ENCODE measurements at places on chromosomes 6 and 20.

DNA sequence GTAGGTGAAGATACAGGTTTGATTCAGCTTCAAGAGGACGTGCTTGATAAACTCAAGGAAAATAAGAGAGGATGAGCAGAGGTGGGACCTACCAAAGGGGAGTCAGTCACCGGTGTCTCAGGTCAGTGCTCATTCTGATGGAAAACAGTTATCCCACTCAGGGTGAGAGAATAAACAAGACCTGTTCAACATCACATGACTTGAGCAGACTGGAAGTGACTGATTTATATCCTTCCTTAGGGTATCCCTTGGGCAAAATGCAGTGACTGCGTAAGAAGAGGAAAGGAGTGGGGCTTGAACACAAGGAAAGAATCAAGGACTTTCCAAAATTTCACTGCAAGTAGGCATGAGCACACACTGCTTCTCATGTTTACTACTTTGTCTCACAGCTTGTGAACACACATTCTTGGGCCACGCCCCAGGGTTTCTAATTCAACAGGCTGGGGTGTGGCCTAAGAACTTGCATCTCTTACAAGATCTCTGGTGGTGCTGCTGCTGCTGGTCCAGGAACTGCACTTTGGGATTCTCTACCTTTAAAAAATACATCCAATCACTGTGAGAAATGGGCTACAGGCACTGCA lies 11.6 kb downstream of the CST3 start:
- no peak for DNase-seq

DNA sequence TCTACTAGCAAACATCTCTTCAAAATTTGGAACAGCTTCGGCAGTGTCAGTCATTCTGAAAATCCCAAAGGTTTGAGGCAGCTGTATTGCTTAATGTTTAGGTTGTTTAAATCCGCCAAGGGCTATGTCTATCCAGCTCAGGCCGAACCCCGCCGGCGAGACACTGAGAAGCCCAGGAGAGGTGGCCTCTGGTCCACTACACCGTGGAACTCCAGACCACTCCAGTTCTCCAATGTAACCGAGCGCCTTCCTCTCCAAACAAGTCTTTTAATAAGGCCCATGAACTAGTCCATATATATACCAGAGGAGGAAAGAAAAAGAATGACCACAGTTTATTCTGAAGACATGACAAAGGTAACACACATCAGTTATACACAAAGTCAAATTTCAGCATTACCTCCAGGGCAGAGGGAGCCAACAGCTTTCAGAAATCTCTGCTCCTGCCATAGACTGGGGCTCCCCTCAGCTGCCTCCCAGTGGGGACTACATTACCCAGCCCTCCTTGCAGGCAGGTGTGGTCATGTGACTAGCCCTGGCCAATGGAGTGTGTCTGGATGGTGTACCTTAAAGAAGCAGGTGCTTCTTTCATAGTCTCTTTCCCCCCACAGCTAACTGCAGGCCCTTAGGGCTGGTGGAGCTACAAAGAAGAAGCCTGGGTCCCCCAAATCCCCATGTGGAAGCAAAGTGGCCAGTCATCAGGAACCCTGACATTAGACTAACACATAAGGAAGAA lies at the start of gene RAMACL:
Gene RAMACL, minus strand, starts transcription at position 255 of the 733 bp plus-strand sequence. Its CDS starts 201 bp downstream, at position 54.
- DNase-seq: no peak

- no peak for DNase-seq
Measured at GRCh38 chr20:48178633-48179032, 393.4 kb upstream of the SULF2 start.

- DNase-seq: no peak
Measured at GRCh38 chr6:73157870-73158269, 67.4 kb downstream of the KHDC1L start.

DNA sequence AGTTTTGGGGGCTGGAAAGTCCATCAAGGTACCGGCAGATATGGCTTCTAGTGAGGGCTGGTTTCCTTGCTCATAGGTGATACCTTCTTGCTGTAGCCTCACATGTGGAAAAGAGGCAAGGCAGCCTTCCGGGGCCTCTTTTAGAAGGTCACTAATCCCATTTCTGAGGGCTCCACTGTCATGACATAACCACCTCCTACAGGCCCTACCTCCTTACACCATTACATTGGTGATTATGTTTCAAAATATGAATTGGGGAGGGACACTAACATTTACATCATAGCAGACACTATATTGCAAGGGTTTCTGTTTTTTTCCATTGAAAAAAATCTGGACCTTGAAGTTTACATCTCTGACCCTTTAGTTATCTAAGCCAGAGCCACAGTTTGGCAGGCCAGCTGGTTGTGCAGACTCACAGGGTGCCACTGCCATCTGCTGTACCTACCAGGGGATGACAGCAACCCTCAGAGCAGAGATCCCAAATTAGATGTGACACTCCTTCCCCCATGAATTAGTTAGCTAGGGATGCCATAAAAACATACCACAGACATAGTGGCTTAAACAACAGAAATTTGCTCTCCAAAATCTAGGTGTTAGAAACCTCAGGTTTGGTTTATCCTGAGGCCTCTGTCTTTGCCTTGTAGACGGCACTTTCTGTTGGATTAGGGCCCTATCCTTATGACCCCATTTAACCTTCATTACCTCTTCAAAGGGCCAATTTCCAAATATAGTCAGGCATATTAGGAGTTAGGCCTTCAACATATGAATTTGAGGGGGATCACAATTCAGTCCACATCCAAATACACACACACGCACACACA lies 166.4 kb upstream of the RNF217 start:
- DNase-seq: no peak

DNA sequence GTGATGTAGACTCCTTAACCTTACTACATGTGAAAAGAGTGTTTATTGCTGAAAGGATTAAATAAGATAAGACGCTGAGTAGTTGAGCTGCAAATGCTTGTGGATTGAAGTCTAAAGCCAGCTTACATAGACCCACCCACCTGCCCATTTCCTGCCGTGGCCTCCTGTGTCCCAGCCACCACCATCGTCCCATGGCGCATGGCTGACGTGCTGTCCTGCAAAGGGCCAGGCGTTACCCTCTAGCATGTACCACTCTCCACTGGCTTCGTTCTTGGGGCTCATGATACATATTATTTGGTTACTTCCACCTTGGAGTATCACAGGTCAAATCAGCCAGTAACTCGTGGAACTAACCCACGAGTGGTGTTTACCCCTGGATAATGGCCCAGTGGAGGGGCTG lies 181.8 kb downstream of the CDH4 start:
- no peak for DNase-seq

DNA sequence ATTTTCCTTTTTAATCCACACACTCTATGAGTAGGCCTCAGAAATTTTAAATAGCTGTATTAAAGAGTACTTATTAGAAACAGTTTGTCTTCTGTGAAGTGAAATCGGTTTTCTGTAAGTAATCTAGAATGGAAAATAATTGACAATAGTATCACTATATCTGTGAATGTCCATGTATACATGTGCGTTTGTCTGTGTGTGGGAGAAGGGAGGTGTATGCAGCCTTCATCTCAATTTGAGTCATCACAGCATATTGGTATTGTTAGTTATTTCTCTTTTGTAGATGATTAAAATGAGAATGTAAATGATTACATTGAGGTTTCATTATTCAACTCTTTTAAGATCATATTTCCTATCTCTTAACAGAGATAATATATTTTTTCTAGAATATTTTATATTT lies 206.0 kb downstream of the EYS start:
- DNase-seq: no peak

GRCh38 chr20:40325006-40325568 lies 363.9 kb downstream of the MAFB start:
- no peak for DNase-seq

DNA sequence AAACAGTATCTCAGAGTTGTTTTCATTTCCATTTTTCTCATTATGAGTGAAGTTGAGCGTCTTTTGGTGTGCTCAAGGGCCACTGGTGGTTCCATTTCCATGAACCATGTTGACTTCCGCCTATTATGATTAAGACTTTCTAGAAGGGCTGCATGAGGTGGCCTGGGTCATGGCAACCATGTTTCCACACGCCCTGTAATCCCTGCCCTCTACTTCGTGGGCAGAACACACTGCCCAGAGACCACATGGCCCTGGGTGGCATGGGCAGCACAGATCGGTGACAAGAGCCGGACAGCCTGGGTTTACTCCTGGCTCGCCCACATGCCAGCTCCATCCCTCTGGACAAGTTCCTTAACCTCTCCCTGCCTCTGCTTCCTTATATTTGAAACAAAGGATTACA lies 14.8 kb downstream of the PRPH2 start:
- DNase-seq: no peak

- no peak for DNase-seq
Measured at GRCh38 chr6:99282479-99283062, 66.9 kb downstream of the FAXC start.

- no peak for DNase-seq
Measured at GRCh38 chr6:148819852-148820251, 73.0 kb downstream of the UST start.

DNA sequence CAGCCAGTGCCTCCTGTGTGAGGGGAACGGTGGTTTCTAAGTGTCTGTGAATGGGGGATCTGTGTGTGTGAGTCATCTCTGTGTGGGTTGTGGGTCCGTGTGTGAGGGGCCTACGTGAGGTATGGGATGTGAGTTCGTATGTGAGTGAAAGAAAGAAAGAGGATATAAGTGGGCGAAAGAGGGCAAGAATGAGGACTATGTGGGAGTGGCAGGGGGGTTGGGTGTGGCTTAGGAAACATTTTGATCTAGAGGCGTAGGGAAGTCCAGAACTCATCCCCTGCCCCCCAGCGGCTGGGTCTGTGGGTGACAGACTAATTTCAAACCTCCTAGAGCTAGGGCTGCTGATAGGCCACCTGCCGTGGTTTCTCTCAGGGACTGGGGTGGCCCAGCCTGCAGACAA lies 35.5 kb downstream of the DHX35 start:
- DNase-seq: no peak

DNA sequence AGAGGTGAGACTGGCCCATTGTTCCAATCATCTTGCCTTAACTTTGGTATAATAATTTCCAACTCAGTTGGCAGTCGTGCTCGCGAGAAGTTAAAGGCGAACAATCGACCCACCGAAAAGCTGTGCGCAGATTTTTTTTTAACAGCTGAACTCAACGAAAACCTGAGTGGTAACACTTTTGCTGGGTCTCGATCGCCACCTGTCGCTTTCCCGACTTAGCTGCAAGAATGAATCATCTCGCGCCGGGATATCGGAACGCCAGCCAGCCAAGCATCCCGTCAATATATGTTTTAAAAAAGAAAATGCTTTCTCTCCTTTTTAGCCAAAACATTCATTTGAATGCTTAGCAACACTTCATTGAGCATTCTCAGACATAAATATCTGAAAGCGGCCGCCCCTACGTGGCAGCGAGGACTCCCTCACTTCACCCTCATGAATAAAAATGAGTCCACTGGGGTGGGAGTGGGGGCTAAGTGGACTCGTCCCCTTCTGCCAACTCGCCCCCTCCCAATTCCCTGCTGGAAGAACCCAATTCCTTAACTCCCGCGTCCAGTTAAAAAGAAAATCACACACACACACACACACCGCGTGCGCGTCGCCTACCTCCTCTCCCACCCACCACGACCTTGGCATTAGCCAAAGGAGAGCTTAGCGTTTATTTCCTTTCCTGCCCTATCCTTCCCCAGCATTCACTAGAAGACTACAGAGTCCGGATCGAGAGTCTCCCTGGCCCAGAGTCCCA lies 1.5 kb downstream of the COL12A1 start:
- DNase-seq: no peak

DNA sequence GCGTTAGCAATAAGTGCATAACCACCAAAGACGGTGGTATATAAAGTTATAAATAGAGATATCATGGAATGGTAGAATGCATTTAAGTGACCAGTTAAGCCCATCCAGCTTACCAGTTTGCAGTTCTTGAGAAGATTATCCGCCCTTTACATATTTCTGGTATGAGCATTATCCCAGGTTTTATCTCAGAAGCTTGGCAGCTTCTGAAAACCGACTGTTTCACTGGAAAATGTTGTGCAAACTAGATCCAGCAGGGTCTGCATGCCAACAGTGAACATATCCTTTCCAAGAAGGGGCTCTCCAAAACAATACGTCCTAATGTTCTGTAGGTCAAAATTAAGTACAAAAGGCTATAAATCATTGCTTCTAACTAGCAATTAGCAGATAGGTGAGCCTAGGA lies 29.5 kb upstream of the SHLD1 start:
- no peak for DNase-seq

- no peak for DNase-seq
Measured at GRCh38 chr6:167925026-167925425, 72.4 kb upstream of the KIF25 start.

DNA sequence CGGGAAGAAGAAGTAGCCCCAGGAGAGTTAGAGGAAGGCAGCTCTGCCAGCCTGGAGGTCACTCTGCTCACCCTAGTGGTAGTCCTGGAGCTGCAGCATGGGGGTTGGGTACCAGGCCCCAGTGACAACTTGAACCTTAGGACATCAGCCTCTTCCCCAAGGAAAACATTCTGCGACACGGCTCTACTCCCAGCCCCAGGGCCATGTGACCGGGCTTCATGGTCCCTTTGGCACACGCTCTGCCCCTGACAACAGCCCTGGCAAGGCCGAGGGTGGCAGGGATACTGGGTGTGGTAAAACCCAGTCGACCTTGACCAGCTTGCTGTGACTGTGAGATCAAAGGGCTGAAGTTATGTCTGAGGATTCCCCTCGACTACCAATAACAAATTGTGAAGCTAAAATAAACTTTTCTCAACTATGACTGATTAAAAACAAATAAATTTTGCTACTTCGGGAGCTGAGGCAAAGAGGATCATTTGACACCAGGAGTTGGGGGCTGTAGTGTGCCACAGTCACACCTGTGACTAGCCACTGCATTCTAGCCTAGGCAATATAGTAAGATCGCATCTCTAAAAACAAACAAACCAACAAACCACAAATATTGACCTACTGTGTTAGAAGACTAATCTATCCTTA lies 24.4 kb upstream of the ARID1B start:
- DNase-seq: no peak

DNA sequence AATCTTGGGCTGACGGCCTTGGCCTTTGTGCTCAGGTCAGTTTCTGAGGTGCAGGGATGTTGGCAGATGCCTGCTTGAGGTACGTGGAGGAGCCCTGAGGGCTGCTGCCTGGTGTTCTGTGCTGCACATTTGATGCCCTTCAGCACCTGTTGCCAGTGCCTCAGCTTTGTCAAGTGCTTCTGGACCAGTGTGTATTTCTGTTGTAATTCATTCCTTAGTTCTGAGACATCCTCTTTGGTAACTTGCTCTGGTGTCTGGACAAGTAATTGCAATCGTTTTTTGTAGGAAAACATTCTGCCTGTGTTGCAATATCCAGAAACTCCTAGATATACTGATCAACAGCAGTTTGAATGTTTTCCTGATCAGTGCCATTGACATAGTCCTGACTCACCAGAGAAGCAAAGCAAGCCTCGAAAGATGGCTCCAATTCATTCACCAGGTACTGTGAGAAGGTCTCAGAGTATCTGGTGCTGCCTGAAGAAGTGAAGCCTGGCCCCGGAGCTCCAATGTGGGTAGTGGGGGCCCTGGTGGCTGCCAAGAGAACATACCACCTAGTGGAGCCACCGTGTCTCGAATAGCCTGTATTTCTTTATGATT lies 26.7 kb downstream of the ZNF337 start:
- DNase-seq: no peak

DNA sequence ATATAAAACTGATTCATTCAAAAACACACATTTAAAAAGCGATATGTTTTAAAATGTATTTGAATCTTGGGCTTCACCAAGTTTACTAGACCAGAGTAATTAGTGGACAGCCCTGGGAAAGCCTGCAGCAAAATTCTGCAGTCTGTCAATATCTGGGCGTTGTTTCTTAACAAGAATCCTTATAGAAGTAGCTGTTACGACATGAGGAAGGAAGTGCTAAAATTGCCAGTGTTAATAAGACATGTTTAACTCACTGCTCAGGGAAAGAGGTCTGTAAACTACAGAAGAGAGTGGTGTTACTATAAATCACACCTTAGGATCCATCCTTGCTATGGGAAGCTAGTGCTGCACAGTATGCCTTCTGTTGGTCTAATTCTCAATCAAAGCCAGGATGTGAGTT lies 120.6 kb downstream of the TBX18 start:
- DNase-seq: no peak
